ENCODE measurements at places on chromosomes 1 and 21.

DNA sequence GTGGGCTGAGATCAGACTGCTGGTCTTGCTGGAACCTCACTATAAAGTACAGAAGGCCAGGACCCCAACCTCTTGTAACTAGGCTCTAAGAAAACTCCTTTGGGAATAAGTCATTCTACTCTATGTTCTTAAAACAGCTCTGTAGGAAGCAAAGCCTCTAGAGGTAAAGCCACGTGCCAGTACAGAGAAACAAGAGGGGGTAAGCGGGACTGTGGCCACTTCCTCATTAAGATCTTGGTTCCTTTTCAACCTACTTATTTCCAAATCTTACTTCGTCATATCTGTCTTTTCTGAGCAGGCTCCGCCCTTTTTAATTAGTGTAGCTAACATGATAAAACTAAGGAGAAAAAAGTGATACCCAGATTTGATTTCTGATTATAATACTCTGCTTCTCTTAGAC is 3.8 kb downstream of the NCSTN start:
- DNase-seq, result no peak

- no peak for DNase-seq
Measured at GRCh38 chr1:156193208-156193487, 756 bp upstream of the SLC25A44 start.

DNA sequence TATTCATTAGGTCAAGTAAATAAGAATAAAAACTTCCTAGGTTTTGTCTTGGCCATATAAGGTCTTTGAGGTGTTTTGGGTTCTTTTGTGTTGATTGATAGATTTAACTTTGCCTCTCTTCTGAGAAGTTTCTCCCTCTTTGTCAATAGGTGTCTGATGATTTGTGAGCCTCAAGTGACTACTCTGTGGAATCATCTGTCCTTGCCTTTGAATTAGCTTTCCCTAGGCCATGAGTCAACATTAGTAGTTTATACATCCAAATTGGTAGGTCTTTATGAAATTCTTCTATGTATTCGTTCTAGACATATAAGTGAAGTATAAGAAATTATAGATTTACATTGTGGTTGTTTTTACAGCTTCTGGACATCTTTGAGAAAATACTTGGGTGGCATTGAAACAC is 864.4 kb downstream of the USP25 start:
- no peak for DNase-seq

GRCh38 chr1:114322734-114323133 is 169.1 kb upstream of the SYT6 start:
- DNase-seq, result peak; percentile 60

DNA sequence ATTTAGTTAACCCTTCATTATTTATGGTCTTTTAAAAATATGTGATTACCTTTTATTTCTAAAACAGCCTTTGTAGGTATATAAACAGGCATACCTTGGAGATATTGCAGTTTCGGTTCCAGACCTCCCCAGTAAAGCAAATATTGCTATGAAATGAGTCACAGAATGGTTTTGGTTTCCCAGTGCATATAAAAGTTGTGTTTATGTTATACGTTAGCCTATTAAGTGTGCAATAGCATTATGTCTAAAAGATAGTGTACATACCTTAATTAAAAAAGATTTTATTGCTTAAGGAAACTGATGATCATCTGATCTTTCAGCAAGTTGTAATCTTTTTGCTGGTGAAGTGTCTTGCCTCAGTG is 44.1 kb downstream of the XCL2 start:
- DNase-seq, result no peak

DNA sequence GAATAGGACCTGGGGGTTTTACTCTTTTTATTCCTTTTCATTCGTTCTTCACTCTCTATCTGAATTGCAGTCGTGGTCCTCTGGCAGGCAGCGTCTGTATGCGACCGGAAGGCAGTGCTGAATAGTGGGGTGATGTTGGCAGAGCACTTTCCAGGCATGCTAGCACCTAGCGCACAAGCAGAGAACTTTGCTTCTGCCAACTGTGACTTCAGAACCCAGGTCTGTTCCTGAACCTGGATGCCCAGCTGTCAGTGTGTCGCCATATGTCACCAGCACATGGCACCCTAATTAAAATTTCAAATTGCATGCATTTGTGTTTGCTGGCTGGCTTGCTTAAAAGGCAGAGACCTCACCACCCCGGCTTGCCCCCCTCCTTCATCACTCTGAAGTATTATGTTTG is 116.2 kb downstream of the NFIA start:
- DNase-seq, result no peak

- no peak for DNase-seq
Measured at GRCh38 chr1:199243423-199244061, 604.7 kb downstream of the PTPRC start.

DNA sequence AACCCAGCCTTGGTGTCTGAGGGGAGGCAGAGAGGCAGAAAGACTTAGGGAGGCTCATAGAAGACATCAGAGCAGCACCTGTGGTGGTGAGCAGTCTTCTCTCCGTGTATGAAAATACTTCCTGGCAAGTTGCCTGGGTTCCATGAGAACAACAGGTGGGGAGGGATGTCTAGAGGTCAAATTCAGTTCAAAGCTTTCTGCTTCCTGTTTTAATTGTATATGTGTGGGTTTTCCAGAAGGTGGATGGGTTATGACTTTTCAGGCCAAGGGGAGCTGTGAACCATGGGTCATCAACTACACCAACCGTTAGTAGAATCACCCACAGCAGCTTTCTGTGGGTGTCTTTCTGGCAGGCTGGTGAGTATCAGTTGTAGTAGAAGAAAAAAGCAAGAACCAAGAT is 4.1 kb upstream of the FCRL2 start:
- DNase-seq, result no peak

- DNase-seq, result no peak
Measured at GRCh38 chr1:201637282-201638079, 98.6 kb downstream of the NAV1 start.

GRCh38 chr1:164716992-164717703 is 158.2 kb downstream of the PBX1 start:
- no peak for DNase-seq

Data from fibroblast of skin of left quadriceps (primary cell).